ENCODE measurements at places on chromosomes 16 and 17. TPM values are rescaled to one million over a fixed set of nuclear protein-coding genes. Genes with fewer than 3 reads are reported as not detected.
A peak's percentile ranks its signal among the peaks of the same experiment; 100 is the strongest.

MFSD11 gene
- 36.5 TPM for total RNA-seq

KRTAP3-1 gene
- total RNA-seq = not detected

GRCh38 chr16:60605176-60605575, 1431.1 kb downstream of the CDH8 start:
- no peak overlapping the region for H3K4me3 ChIP-seq
- DNase-seq = no peak

DNA sequence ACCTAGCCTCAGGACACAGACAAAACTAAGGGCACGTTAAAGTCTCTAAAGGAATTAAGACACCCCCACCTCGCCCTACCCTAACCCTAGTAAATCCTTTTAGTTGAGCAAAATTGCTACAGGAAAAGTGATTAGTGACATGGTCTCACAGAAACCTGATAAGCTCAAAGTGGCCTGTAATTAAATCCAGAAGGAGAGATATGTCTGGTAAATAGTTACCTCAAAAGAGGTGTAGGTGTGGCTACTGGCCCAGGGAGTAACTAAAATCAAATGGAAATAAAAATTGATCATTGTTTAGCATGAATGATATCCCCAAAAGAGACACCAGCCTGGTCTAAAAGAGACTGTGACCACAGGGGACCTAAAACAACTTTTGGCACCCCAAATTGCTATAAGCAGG, 168.3 kb downstream of the SLC39A11 start:
- no peaks in the 10 kb centered on the region for H3K36me3 ChIP-seq
- no peaks in the 10 kb centered on the region for H3K27me3 ChIP-seq
- no peak overlapping the region for H3K27ac ChIP-seq
- H3K4me3 ChIP-seq = no peak overlapping the region
- DNase-seq = no peak

- H3K4me1 ChIP-seq = no peaks in the 10 kb centered on the region
- no peak overlapping the region for H3K4me3 ChIP-seq
- H3K27ac ChIP-seq = no peak overlapping the region
- DNase-seq = no peak
- no peaks in the 10 kb centered on the region for H3K36me3 ChIP-seq
Observed at GRCh38 chr16:75486676-75487313, 8.4 kb downstream of the CHST6 start.

- H3K36me3 ChIP-seq = no peaks in the 10 kb centered on the region
- peaks cover 12% of the 10 kb centered on the region for H3K4me1 ChIP-seq
- no peaks in the 10 kb centered on the region for H3K27me3 ChIP-seq
- no peak for DNase-seq
- H3K4me3 ChIP-seq = no peak overlapping the region
Observed at GRCh38 chr17:34314279-34314678, 5.0 kb upstream of the CCL8 start.

- peaks cover 27% of the 10 kb centered on the region for H3K4me1 ChIP-seq
- H3K4me3 ChIP-seq = no peak overlapping the region
- H3K27ac ChIP-seq = peak overlapping the region; percentile 72
- peak; percentile 75 for DNase-seq
Observed at GRCh38 chr16:89582614-89583196, 7.1 kb downstream of the CPNE7 start.

DNA sequence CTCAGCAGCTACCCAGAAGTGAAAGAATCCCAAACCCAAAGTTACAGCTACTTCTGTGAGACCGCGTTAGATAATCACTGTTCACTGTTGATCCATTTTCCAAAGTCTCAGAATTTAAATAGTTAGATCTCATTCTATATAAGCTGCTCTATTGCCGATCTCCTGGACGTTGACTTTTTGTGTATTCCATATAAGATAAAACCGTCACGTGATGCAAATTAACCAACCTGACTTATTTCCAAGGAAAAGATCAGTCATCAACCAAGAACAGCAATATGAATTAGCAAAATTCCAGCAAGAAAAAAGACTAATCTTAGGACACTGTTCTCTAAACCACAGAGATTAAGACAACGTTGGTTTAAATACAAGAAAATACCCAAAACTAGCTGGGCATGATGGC, 8.3 kb downstream of the ACOX1 start:
- no peak for DNase-seq
- H3K27ac ChIP-seq = peak overlapping the region; percentile 63
- no peaks in the 10 kb centered on the region for H3K27me3 ChIP-seq
- H3K4me1 ChIP-seq = peaks cover 23% of the 10 kb centered on the region

GRCh38 chr16:68416057-68417046, 32.0 kb downstream of the SMPD3 start:
- H3K27ac ChIP-seq = peak overlapping the region; percentile 69
- peaks cover 14% of the 10 kb centered on the region for H3K4me1 ChIP-seq
- no peaks in the 10 kb centered on the region for H3K27me3 ChIP-seq
- DNase-seq = peak; percentile 62
